Stimulated activated effector memory CD8-positive, alpha-beta T cell treated with anti-CD3 and anti-CD28 coated beads, Interleukin-12 subunit alpha, Interleukin-12 subunit beta, amount 100 ng/mL, for 72 hours (primary cell): ENCODE measurements at places on chromosomes 12 and 14.

GRCh38 chr12:77736219-77736965 is 94.3 kb upstream of the NAV3 start:
- no peak for DNase-seq

GRCh38 chr14:102973706-102974285 is 51.3 kb downstream of the AMN start:
- DNase-seq, result no peak

GRCh38 chr12:104133321-104133720 is 4.7 kb downstream of the NFYB start:
- DNase-seq, result no peak

DNA sequence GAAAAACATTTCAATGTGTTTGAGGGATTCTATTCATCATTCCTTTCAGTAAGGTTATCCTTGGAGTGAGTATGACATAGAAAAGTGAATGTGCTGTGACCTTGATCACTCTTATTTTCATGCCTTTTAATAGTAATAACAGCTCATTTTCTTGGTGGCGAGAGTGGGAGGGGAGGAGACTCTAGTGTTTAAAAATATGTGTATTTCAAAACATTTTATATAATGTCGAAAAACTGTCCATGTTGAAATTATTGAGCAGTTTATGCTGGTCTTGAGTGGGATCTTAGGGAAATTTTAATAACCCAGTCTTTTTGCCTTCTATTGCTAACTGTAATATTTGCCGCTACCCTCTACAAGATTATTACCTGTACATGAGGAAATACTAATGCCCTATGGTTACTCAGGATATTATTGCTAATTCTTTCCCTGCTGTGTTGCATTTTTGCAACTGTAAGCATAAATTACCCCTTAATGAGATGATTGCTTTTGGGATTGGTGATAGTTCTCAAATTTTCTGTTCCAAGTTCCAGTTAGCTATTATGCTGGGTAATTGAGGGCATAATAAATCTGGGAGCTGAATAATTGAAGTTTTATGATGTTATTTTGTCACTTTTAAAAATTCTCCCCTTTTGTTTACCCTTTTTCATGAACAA is 21.9 kb downstream of the ATF7IP start:
- DNase-seq, result no peak

DNA sequence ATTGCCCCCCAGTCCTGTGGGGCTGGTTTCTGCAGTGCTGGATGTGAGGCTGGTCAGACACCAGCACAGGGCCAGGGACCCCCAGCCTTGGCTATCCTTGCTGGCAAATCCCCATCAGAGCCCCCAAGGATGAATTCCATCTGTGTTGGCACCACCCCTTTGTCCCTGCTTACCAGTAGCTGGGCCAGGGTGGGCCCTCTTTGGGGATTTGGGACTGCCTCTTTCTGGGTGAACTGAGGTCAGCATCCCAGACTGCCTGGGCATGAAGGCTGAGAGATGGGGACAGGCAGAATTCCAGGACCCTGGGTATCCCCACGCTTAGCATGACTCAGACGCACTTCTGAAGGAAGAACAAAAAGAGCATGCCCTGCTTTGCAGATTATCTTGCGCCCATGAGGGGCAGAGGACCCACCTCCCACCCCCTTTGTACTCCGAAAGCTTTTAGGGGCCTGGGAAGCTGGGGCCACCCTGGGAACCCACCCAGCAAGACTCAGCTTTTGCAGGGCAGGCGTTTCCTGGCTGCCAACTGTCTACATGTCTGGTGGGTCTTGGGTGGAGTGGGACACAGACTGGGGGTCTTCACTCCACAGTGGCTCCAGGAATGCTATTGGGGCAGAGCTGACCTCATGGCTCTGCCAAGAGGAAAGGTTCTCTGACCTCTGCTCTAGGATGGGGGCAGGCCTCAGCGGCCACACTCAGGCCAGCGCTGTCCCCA is 26.8 kb downstream of the RFLNA start:
- no peak for DNase-seq
